CD4-positive, alpha-beta T cell (primary cell): ENCODE measurements at places on chromosomes 5 and 9.

DNA sequence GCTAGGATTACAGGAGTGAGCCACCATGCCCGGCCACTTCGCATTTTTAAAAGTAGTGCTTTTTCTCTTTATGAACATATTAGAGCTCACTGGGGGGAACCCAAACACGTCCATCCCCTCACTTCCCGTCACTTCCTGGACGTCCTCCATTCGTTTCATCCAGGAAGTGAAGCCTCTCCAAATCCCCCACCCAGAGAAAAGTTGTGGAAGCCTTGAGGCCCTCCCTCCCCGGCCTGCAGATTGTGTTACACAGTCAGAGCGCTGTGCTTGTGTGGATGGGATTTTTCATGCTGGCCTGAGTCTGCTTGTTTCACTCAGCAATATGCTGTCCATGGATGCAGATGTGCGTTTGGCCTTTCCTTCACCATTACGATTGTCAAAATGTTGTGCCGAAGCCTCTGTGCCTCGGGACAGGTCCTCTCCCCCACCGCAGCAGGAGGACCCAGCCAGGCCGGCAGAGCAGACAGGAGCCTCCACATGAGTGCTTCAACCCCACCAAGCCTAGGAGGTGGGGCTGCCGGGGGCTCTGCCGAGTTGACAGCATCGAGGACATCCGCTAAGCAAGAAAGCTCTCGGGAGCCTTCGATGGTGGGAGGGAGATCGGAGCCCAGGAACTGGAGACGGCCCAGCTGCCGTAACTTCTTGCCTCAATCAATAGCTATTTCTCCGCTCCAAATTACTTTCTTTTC is 121.6 kb upstream of the PPP1R26 start:
- DNase-seq, result no peak

DNA sequence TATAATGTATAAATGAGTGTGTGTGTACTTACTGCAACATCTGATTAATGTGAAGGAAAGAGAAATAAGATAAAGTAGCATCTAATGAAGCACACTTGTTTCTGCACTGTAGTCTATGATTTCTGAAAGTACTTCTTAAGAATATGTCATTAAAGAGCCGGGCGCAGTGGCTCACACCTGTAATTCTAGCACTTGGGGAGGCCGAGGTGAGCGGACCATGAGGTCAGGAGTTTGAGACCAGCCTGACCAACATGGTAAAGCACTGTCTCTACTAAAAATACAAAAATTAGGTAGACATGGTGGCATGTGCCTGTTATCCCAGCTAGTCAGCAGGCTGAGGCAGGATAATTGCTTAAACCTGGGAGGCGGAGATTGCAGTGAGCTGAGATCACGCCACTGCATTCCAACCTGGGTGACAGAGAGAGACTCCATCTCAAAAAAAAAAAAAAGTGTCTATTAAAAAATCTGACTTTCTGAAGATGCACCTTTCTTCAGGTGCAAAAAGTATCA is 556.9 kb downstream of the PTPRD start:
- no peak for DNase-seq

GRCh38 chr9:124164811-124165210 is 92.9 kb upstream of the NEK6 start:
- DNase-seq, result no peak

GRCh38 chr5:108727236-108727650 is 20.5 kb upstream of the FER start:
- no peak for DNase-seq

- no peak for DNase-seq
Measured at GRCh38 chr5:125093776-125094175, 347.3 kb upstream of the ZNF608 start.

- DNase-seq, result no peak
Measured at GRCh38 chr5:82004511-82004910, 32.7 kb downstream of the ATG10 start.
